Hematopoietic multipotent progenitor cell treated with erythropoietin and hydrocortisone succinate and interleukin-3 and kit ligand, for 17 days (in vitro differentiated cells): ENCODE measurements at places on chromosomes 4 and X.

- no peak for DNase-seq
These were observed 219.0 kb upstream of the EMCN start for GRCh38 chr4:100736641-100737451.

DNA sequence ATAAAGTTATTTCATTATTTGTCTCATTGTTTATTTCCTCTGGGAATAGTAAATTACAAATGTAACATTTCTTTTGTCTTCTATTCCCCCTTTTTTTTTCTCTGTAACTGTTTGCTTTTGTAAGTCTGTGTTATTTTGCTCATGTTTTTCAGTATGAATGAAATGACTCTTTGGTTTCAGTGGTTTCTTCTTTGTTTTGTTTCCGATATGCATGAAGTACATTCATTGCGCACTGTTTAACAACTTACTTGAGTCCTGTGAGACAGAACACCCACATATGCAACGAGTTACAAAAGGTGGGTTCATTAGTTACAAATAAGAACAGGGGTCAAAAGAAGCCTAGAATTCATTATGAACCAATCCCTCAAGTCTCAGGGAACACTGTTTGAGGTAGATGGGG, 175.0 kb upstream of the UGT8 start:
- no peak for DNase-seq

GRCh38 chr4:6771229-6771671, 11.3 kb upstream of the KIAA0232 start:
- no peak for DNase-seq

DNA sequence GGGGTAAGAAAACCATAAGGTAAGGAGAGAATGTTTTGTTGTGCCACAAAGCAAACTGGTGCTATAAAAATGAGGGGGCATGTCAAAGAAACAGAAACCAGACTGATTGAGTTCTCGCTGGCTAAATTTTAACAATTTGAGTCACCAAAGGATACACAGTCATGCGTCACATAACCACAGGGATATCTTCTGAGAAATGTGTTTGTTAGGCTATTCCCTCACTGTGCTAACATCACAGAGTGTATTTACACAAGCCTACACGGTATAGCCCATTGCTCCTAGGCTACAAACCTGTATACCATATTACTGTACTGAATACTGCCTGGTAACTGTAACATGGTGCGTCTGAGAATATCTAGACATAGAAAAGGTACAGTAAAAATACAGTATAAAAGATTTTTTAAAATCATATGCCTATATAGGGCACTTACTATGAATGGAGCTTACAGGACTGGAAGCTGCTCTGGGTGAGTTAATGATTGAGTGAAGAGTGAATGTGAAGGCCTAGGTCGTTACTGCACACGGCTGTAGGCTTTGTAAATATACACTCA, 50.1 kb downstream of the FBXW7 start:
- no peak for DNase-seq

- no peak for DNase-seq
These were observed 2.9 kb upstream of the CYBB start for GRCh38 chrX:37776987-37777325.

DNA sequence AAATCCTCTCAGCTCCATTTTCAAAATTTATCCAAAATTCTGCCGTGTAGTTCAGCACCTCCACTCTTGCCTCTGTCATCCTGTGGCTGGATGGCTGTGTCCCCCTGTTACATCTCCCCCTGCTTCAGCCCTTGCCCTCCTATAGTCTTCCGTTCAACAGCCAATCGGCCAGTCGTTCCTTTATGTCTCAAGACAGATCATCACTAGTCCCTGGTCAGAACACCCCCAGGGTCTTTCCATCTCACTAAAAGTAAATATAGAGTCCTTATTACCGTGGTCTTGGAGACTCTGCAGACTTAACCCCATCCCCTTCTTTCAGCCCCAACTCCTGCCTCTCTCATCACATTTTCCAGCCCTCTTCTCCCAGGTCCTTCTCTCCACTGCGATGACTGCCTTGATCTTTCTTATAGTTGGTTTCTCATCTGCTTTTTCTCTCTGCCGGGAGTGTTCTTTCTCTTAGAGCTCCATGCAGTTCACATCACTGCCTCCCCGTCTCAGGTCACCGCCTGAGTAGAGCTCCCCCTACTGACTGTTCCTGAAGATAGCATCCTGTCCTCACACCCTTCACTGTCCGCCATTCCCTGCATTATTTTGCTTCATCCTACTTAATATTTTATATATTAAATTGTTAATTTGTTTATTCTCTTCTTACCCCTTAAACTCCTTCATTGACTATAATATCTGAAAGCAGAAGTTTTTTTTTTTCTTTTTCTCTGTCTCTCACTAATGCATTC, 736.9 kb upstream of the MAGEB2 start:
- no peak for DNase-seq

- no peak for DNase-seq
These were observed 6.1 kb upstream of the IGFBP7 start for GRCh38 chr4:57116245-57116644.

DNA sequence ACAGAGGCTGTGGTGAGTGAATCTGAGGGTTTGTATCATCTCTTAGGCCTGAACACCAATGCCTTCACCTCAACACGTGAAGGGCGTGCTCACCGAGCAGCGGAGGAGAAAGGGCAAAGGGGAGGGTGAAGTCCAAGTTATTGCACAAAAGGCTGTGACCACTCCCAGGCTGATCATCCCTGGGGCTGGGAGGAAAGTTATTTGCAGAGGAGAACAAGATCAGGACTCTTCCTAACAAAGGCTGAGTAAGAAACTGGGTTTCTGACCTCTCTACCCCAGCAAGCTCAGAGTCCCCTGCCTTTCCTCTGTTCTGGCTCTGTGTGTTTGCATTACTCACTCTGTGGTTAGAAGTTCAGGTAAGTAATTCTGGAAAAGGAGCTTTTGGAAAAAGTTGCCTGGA, 366.3 kb upstream of the CXorf51A start:
- no peak for DNase-seq

DNA sequence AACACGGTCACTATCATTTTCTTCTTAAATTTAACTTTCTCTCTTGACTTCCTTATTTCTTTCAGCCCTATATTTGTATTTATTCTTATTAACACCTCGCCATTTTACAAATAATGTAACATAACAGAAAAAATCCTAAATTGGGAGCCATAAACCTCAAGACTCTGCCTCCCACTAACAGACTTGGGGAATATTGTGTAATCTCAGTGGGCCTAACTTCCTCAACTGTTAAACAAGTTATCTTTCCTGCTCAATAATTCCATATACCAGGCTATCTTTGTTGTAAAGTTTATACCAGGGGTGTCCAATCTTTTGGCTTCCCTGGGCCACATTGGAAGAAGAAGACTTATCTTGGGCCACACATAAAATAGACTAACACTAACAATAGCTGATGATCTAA, 26.2 kb downstream of the PRSS12 start:
- DNase-seq, result no peak

DNA sequence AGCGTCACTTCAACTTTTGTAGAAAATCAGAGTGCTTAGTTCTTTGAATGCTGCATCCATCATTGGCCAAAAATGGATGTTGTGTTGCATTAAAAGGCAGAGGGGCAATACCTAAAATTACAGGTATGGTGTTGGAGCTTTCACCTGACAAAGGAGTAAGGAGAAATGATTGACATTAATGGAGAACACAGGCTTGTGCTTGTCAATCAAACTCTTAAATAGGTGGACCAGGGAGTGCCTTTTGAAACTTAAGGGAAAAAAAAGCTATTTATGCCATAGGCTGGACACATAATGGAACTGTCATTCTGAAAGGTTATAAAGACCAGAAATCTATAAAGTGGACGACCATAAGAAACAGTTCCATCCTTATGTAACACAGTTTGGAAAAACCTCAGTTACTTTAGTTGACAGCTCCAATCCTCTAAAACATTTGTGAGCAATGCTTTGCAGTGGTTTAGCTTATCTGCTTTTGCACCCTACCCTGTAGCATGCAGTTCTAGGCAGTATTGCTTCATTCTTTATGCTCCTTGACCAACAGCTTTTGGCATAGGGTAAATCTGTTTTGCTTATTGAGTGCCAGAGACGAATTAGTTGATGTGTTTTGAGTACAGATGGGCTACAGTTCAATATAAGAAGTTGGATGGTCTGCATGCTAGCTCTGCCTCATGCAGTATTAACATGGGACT, 2.4 kb downstream of the HADH start:
- DNase-seq, result no peak

DNA sequence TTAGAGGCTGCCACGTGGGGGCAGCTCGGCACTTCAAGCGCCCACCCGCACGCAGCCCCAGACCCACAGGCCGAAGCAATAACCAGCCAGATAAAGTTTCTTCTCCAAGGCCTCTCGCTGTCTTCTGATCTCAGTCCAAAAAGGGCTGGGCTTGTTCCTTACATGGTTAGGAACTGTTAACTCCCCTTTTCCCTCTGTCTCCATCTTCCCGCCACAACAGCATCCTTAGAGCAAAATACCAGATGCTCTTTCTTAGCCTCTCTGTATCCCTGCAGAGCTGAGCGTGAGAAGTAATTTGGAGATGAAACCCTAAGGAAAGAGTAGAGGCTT, 23.4 kb upstream of the KIAA1210 start:
- no peak for DNase-seq

DNA sequence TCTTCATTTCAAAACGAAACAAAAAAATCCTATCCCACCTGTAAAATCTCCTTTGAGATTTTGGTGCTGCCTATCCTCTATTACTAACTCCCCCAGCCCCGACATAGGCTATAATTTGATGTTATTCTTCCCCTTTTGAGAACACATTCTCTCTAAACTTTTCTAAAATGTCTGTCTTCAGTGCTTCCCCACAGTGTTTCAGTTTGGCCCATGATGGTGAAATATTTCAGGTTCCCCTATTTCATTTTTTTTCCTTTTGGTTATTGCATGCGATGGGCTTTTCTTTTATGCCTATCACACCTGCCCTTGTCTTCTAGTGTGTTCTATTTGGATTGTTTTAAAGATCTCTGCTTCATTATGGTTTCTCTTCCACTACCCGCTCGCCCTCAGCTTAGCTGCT, 14.7 kb downstream of the BCORL1 start:
- no peak for DNase-seq

DNA sequence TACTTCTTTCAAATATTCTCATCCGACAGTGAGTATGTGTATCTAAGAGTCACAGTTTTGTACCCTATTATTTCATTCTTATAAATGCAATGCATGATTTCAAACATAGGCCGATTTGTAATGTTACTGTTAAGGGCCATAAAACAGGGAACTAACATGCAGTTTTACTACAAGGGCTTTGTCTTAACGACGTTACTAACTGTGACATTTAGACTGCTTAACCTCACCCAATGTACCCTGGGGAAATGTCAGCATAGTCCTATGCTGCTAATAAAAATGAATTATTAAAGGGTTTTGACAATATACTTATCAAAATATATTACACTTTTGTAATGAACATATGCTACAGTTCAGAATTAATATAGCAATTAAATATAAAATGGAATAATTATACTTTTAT, 74.8 kb upstream of the CPXCR1 start:
- no peak for DNase-seq

DNA sequence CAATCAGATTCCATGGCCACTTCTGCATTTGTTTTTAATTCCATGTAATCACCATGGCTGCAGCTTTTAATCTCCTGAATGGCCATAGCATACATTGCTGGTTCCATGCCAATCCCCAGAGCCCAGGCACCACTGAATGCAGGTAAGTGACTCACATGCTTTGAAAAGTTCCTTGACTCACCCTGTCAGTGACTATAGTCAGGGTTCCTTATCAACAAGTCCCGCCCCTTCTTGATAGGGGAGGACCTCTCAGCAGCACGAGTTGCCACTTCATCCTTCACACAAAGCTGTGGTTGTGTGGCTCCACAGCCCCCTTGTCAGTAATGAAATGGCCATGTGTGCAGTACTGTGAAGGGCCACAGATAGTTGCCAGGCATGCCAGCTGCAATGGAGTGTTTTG, 516.6 kb downstream of the PPARGC1A start:
- no peak for DNase-seq

GRCh38 chr4:16484711-16485110, 258.4 kb upstream of the TAPT1 start:
- no peak for DNase-seq

DNA sequence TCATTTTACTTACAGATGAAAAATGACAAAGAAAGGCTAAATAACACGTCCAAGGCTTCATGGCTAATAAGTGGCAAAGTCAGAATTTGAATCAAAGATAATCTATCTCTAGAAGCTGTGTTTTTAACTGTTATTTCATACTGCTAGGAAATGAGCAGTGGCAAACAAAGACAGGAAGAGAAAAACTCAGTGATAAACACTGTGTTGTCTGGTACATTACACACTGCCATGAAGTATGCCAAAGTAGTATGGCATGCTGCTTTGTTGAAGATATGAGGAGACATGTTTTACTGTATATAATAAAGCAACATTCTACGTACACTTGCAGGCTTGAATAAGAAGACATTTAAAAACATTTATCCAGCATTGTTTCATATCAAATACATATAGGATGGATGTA, 49.5 kb downstream of the TIGD2 start:
- no peak for DNase-seq

DNA sequence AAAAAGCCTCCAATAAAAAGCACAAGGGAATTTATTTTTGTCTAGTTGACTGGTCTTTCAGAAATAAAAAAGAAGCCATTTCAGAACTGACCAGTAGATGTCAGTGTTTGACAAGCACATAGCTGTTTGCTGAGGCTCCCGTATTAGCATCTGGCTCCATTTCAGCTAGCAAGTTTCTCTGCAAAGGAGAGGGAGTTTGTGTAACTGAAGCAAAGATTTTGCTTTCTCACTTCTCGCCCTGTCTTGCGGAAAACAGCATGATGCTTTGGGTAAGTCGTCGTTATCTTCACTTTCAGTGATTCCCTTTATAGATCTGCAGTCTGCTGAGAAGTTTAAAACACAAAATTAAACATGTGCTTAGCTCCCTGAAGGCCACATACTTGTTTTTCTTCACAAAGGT, 85.5 kb downstream of the CT47B1 start:
- DNase-seq, result peak; percentile 16

DNA sequence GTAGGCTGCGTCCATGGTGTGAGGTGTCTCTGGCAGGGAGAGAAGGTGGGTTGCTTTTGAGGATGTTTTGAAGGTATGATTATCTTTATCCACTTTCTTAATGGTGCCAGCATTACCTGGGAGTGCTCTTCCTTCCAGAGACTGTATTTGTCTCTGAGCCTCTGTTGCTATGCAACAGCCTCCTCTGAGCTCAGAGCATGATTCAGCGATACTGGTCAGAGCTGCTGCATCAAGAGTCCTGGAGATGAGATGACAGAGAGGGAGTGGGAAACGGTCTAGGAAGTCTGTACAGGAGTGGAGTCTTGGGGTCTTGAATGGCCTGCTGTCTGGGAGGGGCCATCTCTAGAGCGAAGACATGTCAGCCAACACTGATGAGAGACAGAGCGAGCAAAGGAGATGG, 104.4 kb upstream of the RAB40AL start:
- peak; percentile 62 for DNase-seq

- no peak for DNase-seq
These were observed 171.2 kb upstream of the RPL34 start for GRCh38 chr4:108449129-108449528.

GRCh38 chr4:25750874-25751273, 95.2 kb downstream of the SLC34A2 start:
- DNase-seq, result no peak

GRCh38 chr4:52550186-52550585, 108.9 kb downstream of the USP46 start:
- DNase-seq, result no peak

GRCh38 chr4:25171201-25171865, 11.1 kb upstream of the SEPSECS start:
- DNase-seq, result no peak

- DNase-seq, result no peak
These were observed 821.7 kb downstream of the C4orf33 start for GRCh38 chr4:129917651-129918050.
